ENCODE measurements at places on chromosomes 5 and 9. TPM values are rescaled to one million over a fixed set of nuclear protein-coding genes. Genes with fewer than 3 reads are reported as not detected.
A peak's percentile ranks its signal among the peaks of the same experiment; 100 is the strongest.

DNA sequence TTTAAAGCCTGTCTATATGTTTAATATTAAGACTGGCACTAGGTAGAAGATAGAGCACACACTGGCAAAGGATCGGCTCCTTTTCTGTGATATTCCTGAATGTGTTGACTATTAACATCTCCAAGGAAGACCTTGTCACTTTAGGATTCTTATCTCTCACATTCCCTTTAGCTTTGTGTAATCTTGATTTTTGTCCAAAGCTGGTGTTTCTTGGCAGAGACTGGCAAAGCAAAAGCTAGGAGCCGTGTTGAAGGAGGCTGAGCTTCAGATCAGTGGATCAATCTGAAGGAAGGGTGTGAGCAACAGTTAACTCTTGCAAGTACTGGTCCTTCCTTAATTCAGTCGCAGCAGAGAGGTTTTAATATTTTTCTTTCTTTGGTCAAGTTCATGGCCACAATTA is 830.4 kb upstream of the ZNF608 start:
- no peak for DNase-seq

DNA sequence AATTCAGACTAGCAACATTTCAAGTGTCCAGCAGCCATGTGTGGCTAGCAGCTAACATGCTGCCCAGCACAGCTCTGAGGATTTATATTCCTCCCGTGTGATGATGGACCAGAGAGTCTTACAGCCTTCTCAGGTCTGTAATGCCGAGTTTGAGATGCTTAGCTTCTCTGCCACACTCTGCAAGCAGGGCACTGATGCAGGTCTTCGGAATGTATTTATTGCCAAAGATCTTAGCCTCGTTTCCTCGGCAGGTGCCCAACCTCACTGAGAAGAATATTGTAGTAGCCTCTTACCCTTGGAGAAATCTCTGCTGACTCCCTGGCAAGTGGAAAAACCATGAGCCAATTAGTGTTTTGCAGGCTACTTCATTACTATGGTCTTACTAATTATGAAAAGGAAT is 3.7 kb upstream of the RAI14 start:
- DNase-seq: no peak

- peak; percentile 7 for DNase-seq
Observed at GRCh38 chr9:112784020-112784785, 33.6 kb downstream of the SNX30 start.

GRCh38 chr9:89160806-89161205 is 17.8 kb downstream of the SHC3 start:
- DNase-seq: no peak

DNA sequence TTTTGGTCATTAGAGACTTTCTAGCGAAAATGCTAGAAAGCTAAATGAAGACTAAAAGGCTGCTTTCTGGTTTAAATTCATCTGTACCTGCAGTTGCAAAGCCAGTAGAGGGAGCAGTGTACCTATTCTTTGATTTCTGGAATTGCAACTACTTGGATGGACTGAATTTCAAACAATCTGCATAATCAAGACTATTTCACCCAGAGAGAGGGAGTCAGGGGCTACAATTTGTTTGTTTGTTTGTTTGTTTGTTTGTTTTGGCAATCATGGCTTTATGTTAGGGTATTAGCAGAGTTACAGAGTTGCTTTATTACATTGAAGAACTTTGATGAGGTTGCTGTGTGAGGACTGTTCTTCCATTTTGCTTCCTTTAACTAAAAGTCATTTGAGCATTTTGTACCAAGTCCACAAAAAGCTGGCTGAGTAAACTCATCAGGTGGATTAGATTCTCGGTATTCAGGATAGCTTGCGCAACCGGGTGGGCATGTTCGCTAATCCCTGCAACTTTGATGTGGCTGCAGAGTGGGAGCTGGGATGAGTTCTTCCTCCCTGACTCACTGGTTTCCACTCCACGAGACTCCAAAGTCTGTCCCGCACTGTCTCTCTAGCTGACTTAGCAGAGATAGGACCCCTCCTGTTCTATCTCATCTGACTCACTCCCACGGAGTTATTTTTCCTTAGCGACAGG is 80.0 kb upstream of the TUT7 start:
- peak; percentile 94 for DNase-seq

- DNase-seq: peak; percentile 61
Observed at GRCh38 chr5:140174465-140175366, at the start of gene CYSTM1. TSS of gene CYSTM1 (plus strand) at chr5:140175188. CDS start at chr5:140194466, 19,278 bp downstream.

GRCh38 chr5:80223561-80223960 is 32.3 kb downstream of the SERINC5 start:
- no peak for DNase-seq

- peak; percentile 93 for DNase-seq
Observed at GRCh38 chr9:69946800-69947437, 96.7 kb upstream of the MAMDC2 start.

GRCh38 chr9:73844135-73844534 is 653.0 kb upstream of the RORB start:
- no peak for DNase-seq

DNA sequence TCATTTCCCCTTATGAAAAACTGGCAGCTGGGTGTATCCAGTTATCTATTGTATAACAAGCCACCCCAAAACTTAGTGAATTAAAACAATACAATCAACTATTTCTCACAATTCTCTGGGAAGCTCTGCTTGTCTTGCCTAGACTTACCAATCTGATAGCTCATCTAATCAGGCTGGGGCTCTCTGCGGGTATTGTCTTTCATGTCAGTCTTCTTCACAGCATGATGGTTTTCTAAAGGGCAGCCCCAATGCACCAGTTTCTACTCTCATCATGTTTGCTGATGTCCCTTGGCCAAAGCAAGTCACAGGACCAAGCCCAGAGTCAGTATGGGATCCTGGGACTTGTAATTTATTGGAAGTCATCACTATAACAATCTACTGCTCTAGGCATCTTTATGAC is 433.5 kb downstream of the KIAA0825 start:
- no peak for DNase-seq

- DNase-seq: no peak
Observed at GRCh38 chr5:56703952-56704351, 111.4 kb upstream of the MAP3K1 start.

DNA sequence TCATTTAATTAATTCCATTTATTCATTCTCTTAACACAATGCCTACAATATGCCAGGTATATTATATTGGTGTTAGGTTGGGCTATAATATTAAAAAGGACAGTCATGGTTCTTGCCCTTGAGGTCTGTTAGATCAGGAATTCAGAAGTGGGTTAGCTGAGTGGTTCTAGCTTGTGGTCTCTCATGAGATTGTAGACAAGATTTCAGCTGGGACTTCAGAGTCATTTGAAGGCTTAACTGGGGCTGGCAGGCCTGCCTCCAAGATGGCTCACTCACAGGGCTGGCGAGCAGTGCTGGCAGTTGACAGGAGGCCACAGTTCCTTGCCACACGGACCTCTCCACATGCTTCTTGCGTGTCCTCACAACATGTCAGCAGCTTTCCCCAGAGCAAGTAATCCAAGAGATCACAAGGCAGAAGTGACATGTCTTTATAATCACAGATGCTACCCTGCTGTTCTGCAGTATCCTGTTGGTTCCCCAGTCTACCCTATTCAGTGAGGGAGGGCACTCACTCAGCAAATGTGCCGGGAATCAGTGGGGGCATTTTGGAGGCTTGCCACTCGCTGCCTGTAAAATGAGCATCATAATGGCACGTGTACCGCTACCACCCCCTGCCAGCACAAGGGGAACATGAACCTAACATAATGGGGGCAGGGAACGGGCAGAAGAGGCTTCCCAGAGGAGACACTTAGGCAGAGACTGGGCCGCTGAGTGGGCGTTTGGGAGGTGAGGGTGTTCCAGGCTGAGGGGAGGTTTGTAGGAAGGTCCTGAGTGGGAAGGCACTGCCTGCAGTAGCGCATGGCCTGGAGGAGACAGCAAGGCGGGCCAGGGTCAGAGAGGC is 70.0 kb downstream of the EXOSC2 start:
- DNase-seq: no peak

- DNase-seq: no peak
Observed at GRCh38 chr9:93711002-93711401, 134.6 kb downstream of the PHF2 start.

DNA sequence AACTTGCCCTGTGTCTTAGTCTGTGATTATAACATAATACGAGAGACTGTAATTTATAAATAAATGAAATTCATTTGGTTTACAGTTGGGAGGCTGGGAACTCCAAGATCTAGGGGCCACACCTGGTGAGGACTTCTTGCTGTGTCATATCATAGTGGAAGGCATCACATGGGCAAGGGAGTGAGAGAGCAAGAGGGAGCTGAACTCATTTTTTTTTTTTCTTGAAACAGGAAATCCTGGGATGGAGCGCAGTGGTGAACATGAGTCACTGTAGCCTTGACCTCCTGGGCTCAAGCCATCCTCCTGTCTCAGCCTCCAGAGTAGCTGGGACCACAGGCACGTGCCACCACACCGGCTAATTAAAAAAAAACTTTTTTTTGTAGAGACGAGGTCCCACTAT is 7.2 kb downstream of the MLANA start:
- no peak for DNase-seq

DNA sequence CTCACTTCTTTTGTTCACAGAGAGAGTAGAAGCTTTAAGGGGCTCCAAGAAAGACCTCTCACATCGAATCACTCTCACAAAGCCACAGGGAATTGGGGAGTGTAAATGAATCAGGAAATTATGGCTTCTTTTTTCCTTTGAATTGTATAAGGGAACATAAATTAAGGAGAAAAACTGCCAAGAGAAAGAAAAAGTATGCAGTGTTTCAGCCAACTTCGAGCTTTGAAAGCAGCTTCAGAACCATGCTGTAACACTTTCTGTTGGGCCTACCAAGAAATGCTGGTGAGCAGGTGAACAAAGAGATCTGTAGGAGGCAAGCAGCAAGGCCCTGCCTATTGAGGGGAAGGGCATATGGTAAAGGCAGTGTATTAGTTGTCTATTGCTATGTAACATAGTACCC is 33.4 kb upstream of the CTNNA1 start:
- no peak for DNase-seq

DNA sequence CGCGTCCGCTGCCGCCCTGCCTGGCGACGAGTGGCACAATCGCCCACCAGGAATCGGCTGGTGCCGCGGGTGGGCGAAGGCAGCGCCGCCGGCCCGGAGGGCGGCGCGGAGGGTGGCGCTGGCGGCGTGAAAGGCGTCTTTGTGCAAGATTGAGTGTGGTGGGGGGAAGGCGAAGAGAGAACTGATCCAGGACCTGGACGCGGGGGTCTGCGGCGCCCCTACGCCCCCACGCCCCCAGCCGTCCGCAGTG is 4.6 kb upstream of the RGMB start:
- DNase-seq: no peak

GRCh38 chr9:124309667-124310084 is 51.9 kb downstream of the NEK6 start:
- DNase-seq: peak; percentile 98

DNA sequence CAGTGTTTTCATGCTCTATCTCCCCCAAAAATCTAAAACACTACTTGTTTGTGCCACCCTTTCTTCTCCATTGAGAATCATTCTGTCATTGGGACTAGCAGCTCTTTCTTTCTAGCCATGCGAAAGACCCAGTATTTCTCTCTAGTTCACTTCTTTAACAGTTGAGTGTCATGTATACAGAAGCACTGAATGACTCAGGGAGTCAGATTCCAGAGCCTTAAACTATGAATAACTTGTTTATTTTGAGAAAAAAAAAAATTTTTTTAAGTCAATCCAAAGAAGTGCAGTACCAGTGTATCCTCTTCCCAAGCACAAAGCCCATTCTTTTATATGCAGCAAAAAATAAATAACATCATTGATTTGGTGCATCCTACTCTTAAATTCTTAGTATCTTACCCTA is 415.4 kb upstream of the GRAMD2B start:
- peak; percentile 55 for DNase-seq

- peak; percentile 92 for DNase-seq
Observed at GRCh38 chr5:40446910-40447309, 232.8 kb upstream of the PTGER4 start.

DNA sequence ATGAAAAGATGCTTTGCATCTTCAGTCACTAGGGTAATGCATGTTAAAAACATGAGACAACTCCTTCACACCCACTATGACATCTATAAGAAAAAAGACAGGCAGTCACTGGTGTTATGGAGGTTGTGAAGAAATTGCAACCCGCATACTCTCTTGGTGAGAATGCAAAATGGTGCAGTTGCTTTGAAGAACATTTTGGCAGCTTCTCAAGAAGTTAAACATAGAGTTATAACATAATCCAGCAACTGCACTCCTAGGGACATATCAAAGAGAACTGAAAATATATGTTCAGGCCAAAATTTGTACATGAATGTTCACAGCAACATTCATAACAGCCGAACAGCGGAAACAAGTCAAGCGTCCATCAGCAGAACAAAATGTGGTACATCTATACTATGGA is 46.3 kb upstream of the TBC1D9B start:
- no peak for DNase-seq

- no peak for DNase-seq
Observed at GRCh38 chr5:154923441-154924430, 14.3 kb downstream of the GEMIN5 start.

DNA sequence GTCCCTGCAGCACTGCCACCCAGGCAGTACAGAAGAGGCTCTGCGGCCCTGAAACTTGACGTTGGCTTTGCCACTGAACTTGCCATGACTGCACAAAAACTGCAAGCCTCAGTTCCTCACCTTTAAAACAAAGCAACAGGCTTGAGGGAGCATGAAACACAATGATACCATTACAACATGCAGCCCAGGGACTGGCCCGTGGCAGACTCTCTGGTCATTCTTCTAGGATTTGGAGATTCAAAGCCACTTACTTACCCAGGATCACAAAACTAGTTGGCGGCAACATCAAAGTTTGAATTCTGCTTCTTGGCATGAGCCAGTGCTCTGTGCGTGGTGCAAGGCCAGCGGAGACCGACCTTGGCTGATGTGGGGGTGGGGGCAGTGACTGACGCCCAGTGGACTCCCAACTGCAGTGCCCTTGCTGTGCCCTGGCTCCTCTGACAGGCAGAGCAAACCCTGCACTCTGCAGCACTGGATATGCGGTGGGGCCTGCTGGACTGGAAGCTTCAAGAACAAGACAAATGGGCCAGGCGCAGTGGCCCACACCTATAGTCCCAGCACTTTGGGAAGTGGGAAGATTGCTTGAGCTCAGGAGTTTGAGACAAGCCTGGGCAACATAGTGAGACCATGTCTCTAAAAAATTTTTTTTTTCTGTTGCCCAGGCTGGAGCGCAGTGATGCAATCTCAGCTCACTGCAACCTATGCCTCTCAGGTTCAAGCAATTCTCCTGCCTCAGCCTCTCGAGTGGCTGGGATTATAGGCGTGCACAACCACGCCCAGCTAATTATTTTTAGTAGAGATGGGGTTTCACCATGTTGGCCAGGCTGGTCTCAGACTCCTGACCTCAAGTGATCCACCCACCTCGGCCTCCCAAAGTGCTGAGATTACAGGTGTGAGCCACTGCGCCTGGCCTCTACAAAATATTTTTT is 18.9 kb downstream of the SQSTM1 start:
- DNase-seq: no peak

GRCh38 chr9:135883410-135884089 is 23.8 kb downstream of the CAMSAP1 start:
- DNase-seq: no peak

TAF11L5 gene
- total RNA-seq: not detected

SLC25A2 gene
- not detected for total RNA-seq

REEP2 gene
- 11.0 TPM for total RNA-seq

GPR150 gene
- 1.6 TPM for total RNA-seq

TRPM3 gene
- 3.4 TPM for total RNA-seq

HTR1A gene
- total RNA-seq: not detected

MPDZ gene
- 16.9 TPM for total RNA-seq

CER1 gene
- total RNA-seq: not detected

SPINK4 gene
- not detected for total RNA-seq

NRARP gene
- not detected for total RNA-seq

PCDHA9 gene
- total RNA-seq: not detected

CAMSAP1 gene
- 32.0 TPM for total RNA-seq

SHOC1 gene
- not detected for total RNA-seq

NPDC1 gene
- total RNA-seq: 5.5 TPM

EGFLAM gene
- total RNA-seq: 22.4 TPM

DND1 gene
- 0.52 TPM for total RNA-seq

PANK3 gene
- 37.9 TPM for total RNA-seq
